ENCODE measurements at places on chromosomes 5 and 9.
A peak's percentile ranks its signal among the peaks of the same experiment; 100 is the strongest.

GRCh38 chr5:54325610-54326311 lies 15.4 kb upstream of the ARL15 start:
- DNase-seq = no peak

- DNase-seq = no peak
Measured at GRCh38 chr9:133823189-133824105, 85.3 kb upstream of the SARDH start.

DNA sequence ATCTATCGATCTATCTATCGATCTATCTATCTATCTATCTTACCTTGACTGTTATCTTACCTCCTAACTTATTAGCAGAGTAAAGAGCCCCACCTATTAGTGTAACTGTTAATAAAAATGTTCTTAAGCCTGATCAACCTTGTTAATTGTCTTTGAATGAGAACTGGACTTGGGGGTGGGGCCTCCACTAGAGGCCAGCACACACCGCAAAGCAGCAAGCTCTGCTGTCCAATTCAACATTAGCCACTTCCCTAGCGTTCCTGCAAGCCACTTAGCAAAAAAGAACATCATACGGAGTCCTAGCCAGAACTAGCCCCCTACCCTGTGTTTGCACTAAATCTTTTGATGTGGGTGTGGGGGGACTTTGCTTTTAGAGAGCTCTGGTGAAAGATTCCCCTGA lies 515.8 kb downstream of the KDM4C start:
- peak; percentile 25 for DNase-seq

- no peak for DNase-seq
Measured at GRCh38 chr5:11449217-11449616, 455.0 kb downstream of the CTNND2 start.

DNA sequence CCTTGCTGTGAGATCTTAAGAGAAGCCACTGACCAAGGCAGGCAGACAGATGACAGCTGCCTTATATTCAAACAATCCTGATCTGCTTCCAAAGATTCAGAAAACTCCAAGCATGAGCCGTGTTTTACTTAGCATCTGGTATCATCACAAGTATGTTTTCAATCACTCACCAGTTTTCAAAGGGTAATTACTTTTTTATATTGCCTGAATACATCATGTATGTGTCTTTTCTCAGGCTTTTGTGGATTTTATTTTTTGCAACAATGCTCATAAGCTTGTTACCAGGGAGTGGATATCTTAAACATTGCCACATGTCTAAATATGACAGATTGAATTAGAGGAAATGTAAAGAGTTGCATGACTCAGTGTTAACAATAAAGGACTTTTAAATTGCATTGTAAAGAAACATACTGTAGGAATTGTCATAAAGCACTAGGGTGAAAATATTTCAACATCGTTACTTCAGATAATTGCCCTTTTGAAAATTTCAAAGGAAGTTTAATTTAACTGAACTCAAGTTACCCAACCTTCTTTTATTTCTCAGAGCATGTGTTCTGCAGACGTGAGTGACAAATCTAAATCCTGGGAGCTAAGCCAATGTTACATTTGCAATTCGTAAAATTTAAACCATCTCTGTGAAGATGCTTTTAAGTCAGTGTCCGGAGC lies 326.1 kb downstream of the PLK2 start:
- no peak for DNase-seq

DNA sequence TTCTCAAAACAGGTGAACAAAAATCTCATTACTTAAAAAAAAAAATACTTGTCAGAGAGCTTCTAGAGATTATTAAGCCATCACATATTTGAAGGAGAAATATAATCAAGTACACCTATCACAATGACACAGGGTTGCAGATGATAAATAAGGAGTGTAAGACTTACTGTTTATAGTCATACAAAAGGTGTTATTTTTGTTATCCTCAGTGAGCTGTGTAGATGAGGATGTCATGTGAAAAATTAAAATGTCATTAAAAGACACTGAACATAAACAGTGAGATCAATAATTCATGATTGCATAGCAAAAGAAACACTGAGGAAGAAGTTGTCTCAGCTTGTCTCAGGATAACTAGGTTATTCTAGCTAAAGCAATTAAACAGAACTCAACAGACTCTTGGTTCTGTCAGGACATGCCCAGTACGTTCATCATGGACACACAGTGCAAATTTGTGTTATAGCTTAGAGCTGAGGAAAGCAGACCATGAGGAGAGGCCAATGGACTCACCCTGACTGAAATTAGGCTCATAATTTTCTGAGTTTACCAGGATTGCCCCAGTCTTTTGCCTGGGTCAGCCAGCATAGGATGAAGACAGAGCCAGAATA lies 1162.6 kb upstream of the C9orf72 start:
- DNase-seq = no peak

DNA sequence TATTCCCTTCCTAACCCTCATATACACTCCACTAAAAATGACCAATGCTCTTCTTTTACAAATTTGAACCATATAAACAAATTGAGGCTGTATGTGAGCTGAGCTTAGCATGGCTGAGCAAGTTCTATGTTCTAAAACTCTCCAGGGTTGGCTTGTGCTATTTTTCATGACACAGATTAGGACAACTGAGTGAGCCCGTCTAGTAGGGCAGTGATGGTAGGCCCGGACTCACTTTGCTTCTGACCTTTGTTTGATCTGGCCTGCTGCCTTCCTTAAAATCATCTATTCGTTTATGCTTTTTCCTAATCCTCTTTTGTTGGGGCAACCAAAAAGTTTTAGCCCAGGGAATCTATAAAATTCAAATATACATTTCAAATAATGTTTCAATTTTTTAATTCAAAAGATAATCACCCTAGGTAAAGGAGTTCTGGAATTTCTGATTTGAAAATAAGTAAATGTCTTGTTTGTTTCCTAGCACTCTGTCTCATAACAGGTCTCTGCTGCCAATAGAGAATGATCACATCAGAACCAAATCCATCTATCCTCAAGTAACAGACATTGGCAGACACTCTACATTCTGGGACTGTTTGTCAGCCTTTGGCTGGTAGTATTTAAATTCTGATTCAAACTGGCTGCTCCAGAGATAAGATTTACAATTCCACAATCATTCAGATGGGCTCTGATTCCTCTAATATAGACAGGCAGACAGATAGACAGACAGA lies 217.0 kb upstream of the TARS1 start:
- DNase-seq = no peak

DNA sequence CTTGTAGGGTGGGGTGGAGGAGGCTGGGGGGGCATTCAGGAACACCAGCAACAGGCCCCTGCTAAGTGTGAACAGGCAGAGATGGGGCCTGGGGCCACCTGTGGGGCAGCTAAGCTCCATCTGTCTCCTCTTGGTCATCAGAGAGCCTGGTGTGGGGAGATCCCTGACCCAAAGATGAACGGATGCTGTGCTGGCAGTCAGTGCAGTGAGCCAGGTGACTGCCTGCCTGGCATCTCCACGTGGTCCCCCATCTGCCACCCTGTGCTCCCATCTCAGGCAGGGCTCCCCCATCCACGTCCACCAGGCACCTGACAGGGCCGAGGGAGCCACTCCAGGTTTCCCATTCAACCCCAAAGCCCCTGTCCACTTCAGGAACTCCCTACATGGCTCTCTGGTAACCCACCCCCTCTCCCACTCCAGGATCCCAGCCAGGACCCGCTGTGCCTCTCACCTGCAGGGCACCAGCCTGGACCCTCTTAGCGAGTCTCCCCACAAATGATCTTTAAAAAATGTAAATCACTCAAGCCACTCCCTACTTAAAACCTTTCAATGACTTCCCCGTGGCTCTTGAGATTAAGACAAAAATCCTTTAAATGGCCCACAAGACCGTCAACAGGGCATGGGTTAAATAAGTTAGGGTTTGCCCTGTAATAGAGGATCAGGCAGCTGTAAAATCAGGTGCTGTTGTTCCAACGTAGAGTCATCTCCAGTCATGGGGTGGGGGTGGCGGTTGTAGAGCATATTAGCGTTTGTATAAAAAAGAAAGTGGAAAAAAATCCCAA lies 60.8 kb downstream of the LMX1B start:
- DNase-seq = no peak

- peak; percentile 45 for DNase-seq
Measured at GRCh38 chr9:706606-707459, 134.7 kb upstream of the DMRT1 start.

DNA sequence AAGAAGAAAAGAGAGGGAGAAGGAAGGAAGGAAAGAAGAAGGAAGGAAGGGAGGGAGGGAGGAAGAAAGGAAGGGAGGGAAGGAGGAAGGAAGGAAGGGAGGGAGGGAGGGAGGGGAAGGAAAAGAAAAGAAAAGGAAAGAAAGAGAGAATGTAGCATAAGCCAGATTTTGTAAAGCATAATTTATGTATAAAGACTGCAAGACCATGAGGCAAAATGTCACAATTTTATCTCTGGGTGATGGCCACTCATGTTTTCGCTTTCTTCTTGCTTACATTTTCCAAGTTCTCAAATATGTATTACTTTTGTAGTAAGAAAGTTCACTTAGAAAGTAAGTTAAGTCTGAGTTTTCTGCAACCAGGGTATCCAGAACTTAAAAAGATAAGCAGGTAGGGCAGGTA lies 3.4 kb upstream of the RNF183 start:
- DNase-seq = no peak

- DNase-seq = no peak
Measured at GRCh38 chr9:92538541-92538940, 2.8 kb upstream of the ECM2 start.
